ENCODE measurements at places on chromosomes 13 and 19.
A peak's percentile ranks its signal among the peaks of the same experiment; 100 is the strongest.

DNA sequence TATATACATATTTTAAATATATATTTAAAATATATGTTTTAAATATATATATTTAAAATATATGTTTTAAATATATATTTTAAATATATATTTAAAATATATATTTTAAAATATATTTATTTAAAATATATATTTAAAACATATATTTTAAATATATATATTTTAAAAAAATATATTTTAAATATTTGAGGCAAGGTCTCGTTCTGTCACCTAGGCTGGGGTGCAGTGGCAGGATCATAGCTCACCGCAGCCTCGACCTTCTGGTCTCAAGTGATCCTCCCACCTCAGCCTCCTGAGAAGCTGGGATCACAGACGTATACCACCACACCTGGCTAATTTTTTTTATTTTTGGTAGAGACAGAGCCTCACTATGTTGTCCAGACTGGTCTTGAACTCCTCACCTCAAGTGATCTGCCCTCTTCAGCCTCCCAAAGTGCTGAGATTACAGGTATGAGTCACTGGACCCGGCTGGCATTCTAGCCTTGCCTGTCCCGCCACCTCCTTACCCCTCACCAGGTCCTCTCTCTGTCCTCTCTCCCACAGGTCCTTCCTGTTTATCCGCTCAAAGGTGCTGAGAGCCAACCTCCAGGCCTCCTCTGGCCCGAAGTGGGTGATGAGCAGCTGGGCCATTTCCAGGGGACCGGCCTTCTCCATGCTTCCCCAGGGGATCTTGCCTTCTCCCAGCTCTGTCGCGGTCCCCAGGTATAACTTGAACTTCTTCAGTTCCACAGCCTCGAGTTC is 564 bp downstream of the NLRP12 start:
- DNase-seq: no peak

DNA sequence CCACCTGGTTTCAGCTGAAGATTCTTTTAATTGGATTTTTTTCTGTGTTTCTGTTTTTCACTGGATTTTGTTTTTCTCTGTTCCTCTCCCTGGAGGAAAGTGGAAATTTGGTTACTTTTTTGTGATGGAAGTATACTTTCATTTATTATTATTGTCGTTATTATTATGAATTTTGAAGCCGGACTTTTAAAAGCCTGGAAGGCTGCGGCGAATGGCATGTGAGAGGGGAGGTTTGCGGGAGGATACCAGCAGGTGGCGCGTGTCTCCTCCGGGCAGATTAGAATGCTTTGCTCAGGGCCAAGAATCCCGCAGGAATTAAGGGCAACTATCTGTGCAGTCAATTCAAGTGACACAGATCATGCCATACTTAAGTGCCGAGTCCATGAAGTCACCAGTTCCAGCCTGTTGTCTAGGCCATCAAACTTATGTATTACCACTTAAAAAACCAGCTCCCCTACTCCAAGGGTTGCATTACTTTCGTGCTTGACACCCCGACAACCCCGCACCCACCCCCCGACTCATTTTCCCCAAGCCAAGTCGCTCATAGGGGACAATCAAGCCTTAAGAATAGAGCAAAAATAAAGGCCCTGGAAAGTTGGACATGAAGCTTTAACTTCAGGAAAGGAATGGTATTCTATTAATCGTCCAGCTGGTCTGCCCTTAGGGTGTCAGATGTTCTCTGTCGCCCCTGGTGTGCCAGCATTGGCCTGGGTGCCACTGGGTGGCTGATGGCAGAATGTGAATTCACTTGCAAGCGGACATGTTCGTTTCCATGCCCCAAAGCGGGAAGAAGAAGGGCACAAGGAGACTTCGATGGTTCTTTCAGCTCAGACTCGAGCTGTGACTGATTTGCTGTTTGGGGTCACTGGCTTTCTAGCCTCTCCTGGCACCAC is 1.3 kb upstream of the LRCH1 start:
- DNase-seq: peak; percentile 27

DNA sequence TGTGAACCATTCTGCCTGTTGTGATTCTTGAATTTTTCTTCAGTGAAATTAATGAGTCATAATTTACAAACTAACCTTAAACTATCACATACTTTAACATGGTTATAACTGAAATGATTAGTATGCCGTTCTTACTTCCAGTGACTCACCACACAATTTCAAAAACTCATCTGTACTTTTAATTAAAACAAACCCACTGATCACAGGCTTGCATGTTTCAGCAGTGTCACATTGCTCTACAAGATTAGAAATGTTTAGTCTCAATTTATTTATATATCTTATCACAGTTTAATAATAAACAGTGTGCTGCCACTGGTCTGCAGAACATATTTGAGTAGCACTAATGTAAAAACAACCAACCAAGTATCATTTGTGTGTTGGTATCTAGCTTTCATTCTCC is 2227.9 kb upstream of the PCDH20 start:
- no peak for DNase-seq

DNA sequence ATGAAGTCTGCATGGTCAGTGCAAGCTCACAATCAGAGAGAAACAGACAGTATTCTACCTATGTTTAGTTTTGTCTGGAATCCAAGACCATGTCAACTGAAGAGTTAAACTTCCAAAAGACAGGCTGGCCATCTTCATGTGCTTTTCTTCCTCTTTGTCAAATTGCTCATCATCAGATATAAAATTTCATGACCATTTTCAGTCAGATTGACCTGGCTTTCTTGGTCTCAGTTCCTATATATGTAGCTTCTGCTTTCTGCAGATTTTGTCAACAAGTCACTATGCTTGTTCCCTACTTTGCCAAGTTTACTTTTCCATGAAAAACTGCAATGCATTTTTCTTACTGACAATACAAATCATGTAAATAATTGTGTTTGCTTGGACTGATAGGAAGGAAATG is 13.9 kb downstream of the SLC46A3 start:
- no peak for DNase-seq

- no peak for DNase-seq
These were observed 13.7 kb downstream of the ILF3 start for GRCh38 chr19:10667867-10668266.

All from stimulated activated CD8-positive, alpha-beta memory T cell treated with anti-CD3 and anti-CD28 coated beads, Interleukin-15, amount 100 ng/mL, for 4 hours (primary cell).